Endothelial cell of coronary artery (primary cell): ENCODE measurements at places on chromosomes 6 and 20. TPM values are rescaled to one million over a fixed set of nuclear protein-coding genes. Genes with fewer than 3 reads are reported as not detected.

The FAM184A gene
- total RNA-seq, result 0.18 and 0.19 TPM in 2 replicates

The TCF21 gene
- total RNA-seq, result 0.19 TPM in 1 of 2 replicates, not detected in the other

The ROMO1 gene
- total RNA-seq, result 303 and 340 TPM in 2 replicates

The EEF1E1 gene
- 37.4 and 51.3 TPM in 2 replicates for total RNA-seq

The OLIG3 gene
- not detected in 2 replicates for total RNA-seq

The KIF25 gene
- not detected in 2 replicates for total RNA-seq

The CALHM5 gene
- total RNA-seq, result 8.4 and 8.5 TPM in 2 replicates

The DBNDD2 gene
- 4.3 and 4.6 TPM in 2 replicates for total RNA-seq

The EMILIN3 gene
- total RNA-seq, result under 0.01 TPM in 1 of 2 replicates, not detected in the other

The GPR63 gene
- total RNA-seq, result 0.09 and 0.19 TPM in 2 replicates

The GATA5 gene
- total RNA-seq, result not detected in 2 replicates

The DNAH8 gene
- total RNA-seq, result under 0.01 and 0.19 TPM in 2 replicates

The OR2H2 gene
- total RNA-seq, result not detected in 2 replicates

The CRIP3 gene
- total RNA-seq, result not detected in 2 replicates

The C20orf202 gene
- total RNA-seq, result 0.09 TPM in 1 of 2 replicates, not detected in the other

The ADGRF1 gene
- total RNA-seq, result not detected in 2 replicates

The COL9A3 gene
- 0.19 and 0.27 TPM in 2 replicates for total RNA-seq

The SIRPB2 gene
- total RNA-seq, result 0.47 and 3.2 TPM in 2 replicates

The JPH2 gene
- total RNA-seq, result 0.09 TPM in 1 of 2 replicates, not detected in the other

The TRIM15 gene
- total RNA-seq, result not detected in 2 replicates

The OR2H1 gene
- total RNA-seq, result not detected in 2 replicates

The TRIM10 gene
- total RNA-seq, result not detected in 2 replicates

The TMEM151B gene
- 0.54 TPM in 1 of 2 replicates, not detected in the other for total RNA-seq

The ABHD16B gene
- total RNA-seq, result not detected in 2 replicates

The RRBP1 gene
- total RNA-seq, result 125 and 165 TPM in 2 replicates

The RHAG gene
- total RNA-seq, result not detected in 2 replicates

The ZNF831 gene
- not detected in 2 replicates for total RNA-seq

The SLC35D3 gene
- total RNA-seq, result not detected in 2 replicates

The DEFB132 gene
- total RNA-seq, result not detected in 2 replicates

The MAP7 gene
- total RNA-seq, result 0.28 and 0.36 TPM in 2 replicates

The PTGIS gene
- 1.5 and 23.2 TPM in 2 replicates for total RNA-seq

The OR2B6 gene
- not detected in 2 replicates for total RNA-seq

The NAPB gene
- 5.8 and 11.1 TPM in 2 replicates for total RNA-seq

The THBS2 gene
- total RNA-seq, result 0.18 and 260 TPM in 2 replicates

The GSTA3 gene
- total RNA-seq, result not detected in 2 replicates

The PREX1 gene
- total RNA-seq, result 61.7 and 129 TPM in 2 replicates

The FAM217A gene
- total RNA-seq, result not detected in 2 replicates

The CLVS2 gene
- under 0.01 TPM in 1 of 2 replicates, not detected in the other for total RNA-seq

The HCRTR2 gene
- total RNA-seq, result not detected in 2 replicates

The CD93 gene
- 442 and 546 TPM in 2 replicates for total RNA-seq

The NRSN1 gene
- total RNA-seq, result not detected in 2 replicates

The HDGFL1 gene
- total RNA-seq, result not detected in 2 replicates

The MAFB gene
- 0.28 and 0.63 TPM in 2 replicates for total RNA-seq

The EPHA7 gene
- total RNA-seq, result 0.09 and 0.54 TPM in 2 replicates

The LY6G6C gene
- total RNA-seq, result not detected in 2 replicates

The DZANK1 gene
- 0.63 and 0.94 TPM in 2 replicates for total RNA-seq

The RIMS1 gene
- total RNA-seq, result 0.09 and 14.0 TPM in 2 replicates

The LRRC73 gene
- total RNA-seq, result 0.18 and 0.19 TPM in 2 replicates

The HCK gene
- total RNA-seq, result not detected in 2 replicates

The MCHR2 gene
- not detected in 2 replicates for total RNA-seq

The SLPI gene
- total RNA-seq, result 0.19 TPM in 1 of 2 replicates, not detected in the other

The GRIK2 gene
- 1.3 TPM in 1 of 2 replicates, not detected in the other for total RNA-seq
